Mucosa of gallbladder (tissue), 1 donor: ENCODE measurements at places on chromosomes 2 and 18. TPM values are rescaled to one million over a fixed set of nuclear protein-coding genes. Genes with fewer than 3 reads are reported as not detected.

Gene NOL4
- total RNA-seq = 1.1 TPM

Gene TRIM54
- total RNA-seq = 0.26 TPM

Gene LIMS2
- total RNA-seq = 104 TPM

Gene EMILIN1
- 210 TPM for total RNA-seq

Gene AQP12B
- total RNA-seq = not detected

Gene CTNNA2
- 0.37 TPM for total RNA-seq

Gene MTX2
- 22.3 TPM for total RNA-seq

Gene HOXD11
- not detected for total RNA-seq

Gene SCYGR4
- not detected for total RNA-seq

Gene CXCR1
- not detected for total RNA-seq

Gene TACR1
- total RNA-seq = 0.83 TPM

Gene HPCAL1
- 44.0 TPM for total RNA-seq

Gene B3GNT7
- 281 TPM for total RNA-seq

Gene ANO7
- 2.7 TPM for total RNA-seq

Gene SLC11A1
- 15.1 TPM for total RNA-seq

Gene CYTIP
- total RNA-seq = 10.7 TPM

Gene ZAP70
- 12.6 TPM for total RNA-seq

Gene CEP68
- 21.7 TPM for total RNA-seq

Gene RUFY4
- total RNA-seq = 0.17 TPM
